Effector memory CD4-positive, alpha-beta T cell (primary cell): ENCODE measurements at places on chromosomes 4 and X.

- DNase-seq: no peak
Observed at GRCh38 chr4:93495346-93495745, 333.2 kb upstream of the ATOH1 start.

DNA sequence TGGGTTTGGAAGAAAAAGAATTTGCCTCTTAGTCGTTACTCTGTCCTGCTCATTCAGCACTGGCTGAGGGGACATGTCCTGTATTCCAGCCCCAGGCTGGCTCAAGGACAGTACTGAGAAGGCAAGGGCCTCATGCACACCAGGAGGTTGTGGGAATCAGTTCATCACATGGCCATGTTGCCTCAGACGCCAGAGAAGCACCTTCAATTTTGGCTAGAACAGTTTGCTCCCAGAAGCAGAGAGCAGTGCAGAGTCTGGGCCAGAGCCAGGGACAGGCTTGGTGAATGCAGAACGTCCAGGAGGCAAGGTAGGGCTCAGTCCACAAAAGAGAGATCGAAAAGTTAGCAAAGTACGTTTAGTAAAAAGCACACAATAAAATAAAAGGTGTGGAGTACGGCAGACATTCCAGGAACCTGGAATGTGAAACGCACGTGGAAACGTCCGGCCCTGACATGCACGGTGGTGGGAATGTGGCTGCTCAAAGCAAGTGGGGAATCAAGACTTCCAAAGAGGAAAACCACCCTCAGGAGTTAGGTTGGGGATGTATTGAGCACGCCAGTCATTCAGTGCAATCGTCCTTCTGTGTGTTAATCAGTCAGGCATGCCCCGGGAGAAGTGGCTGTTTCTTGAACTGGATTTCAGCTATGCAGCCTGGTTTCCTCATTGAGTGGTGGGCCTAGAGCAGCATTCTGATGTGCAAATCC, 1.2 kb upstream of the SLC2A9 start:
- DNase-seq: no peak

- no peak for DNase-seq
Observed at GRCh38 chr4:138671106-138671505, 344.5 kb upstream of the NOCT start.

GRCh38 chr4:118749347-118749988, 64.3 kb downstream of the METTL14 start:
- DNase-seq: no peak

DNA sequence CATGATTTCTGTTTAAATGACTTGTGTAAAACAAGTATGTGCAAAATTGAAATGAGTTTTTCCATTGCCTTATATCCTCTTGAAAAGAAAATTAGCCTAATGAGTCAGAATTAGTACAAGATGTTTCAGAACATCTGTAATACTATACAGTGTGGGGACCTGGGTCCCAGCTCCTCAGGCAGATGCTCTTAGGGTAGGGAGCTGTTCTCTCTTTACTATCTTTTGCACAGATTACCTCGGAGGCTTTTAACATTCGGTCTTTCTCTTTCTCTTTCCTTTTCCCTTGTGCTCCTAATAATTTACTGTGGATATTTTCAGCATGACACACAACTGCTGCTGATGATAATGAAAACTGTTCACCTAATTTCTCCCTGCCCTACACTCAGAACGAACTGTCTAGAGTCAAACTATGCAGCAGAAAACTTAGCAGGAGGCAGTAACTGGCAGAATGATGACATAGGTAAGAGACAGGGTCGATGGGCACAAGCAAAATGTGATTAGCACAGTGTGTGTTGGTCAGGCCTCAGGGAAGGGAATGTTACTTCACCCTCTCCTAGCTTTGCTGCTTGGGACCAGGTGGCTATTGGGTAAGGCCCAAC, 455.3 kb downstream of the PDHA2 start:
- DNase-seq: no peak

DNA sequence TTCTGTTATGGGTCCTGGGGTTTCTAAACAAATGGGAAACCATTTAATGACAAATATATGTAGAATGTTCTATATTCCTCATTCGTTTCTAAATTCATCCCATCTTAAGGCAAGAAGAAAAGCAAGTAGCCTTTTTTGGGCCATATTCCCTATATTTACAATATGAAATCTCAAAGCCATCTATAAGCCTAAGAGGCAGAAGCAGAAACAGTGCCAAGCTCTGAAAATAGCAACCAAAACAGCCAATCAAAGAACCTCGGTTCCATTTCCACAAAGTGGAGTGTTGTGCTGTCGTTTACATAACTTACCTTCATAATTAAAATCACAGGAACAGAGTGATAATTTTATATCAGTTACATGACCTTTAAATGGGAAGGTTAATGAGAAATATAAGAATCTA, 330.6 kb upstream of the GATB start:
- no peak for DNase-seq

- no peak for DNase-seq
Observed at GRCh38 chr4:36348403-36348938, 67.1 kb downstream of the DTHD1 start.

DNA sequence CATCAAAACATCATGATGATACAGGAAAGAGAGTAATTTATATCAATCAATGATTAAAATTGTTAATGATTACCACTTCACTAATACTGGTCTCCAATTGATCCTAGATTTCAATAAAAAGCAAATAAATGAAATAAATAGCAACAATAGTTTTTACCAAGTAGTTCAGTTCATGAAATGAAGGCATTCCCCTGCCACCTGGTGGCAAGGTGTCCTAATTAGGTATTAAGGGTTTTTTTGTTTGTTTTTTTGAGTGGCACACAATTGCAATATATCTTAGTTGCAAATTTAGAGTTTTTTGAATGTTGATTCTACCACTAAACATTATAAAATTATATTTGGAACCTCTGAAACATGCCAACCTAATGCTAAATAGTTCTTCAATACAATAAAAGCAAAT, 157.4 kb upstream of the PDE5A start:
- DNase-seq: no peak

- no peak for DNase-seq
Observed at GRCh38 chrX:43813898-43814297, 68.4 kb downstream of the MAOB start.

- DNase-seq: no peak
Observed at GRCh38 chr4:47526281-47526680, 41.2 kb downstream of the ATP10D start.

GRCh38 chr4:141463678-141464077, 172.7 kb upstream of the IL15 start:
- no peak for DNase-seq

- no peak for DNase-seq
Observed at GRCh38 chrX:111047575-111047974, 48.4 kb upstream of the PAK3 start.

GRCh38 chr4:33060674-33061542, 2340.7 kb downstream of the PCDH7 start:
- DNase-seq: no peak

- no peak for DNase-seq
Observed at GRCh38 chr4:48739560-48740019, 40.5 kb downstream of the FRYL start.

GRCh38 chr4:10524196-10524833, 67.1 kb upstream of the ZNF518B start:
- no peak for DNase-seq

DNA sequence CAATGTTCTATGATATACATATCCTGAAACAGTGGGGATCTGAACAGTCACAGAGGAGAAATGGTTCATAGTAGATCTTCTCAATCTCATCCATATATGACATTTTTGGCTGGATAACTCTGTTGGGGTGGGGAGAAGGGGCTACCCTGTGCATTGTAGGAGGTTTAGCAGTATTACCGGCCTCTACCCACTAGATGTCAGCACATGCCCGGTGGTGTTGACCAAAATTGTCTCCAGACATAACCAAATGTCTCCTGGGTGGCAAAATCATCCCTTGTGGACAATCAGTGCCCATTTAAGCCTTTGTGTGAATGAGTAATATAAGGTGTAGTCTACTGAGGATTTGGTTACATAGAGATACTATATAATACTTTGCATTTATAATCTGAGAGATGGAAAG, 89.9 kb downstream of the PLS3 start:
- no peak for DNase-seq

GRCh38 chrX:17295791-17296190, 79.2 kb upstream of the NHS start:
- no peak for DNase-seq

- DNase-seq: no peak
Observed at GRCh38 chrX:136041254-136041812, 56.1 kb downstream of the SLC9A6 start.

DNA sequence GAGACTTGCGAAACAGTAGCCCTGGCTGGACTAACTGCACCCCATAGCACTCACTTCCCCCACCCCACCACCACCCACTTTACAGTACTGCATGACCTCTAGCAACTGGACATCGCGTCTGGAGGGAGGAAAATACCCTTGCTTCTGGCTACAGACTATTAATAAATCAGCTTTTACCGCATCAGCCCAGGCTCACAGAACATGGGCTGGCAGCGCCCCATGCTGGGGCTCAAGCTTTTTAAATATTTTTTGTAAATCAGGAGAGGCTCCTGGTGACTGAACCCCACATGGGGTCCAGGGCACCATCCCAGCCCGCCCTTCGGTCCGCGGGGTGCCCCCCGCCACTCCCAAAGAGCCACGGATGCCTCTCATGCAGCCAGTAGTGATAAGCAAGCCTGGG, 2.7 kb downstream of the HS6ST2 start:
- DNase-seq: no peak

GRCh38 chr4:140057701-140058100, 96.3 kb downstream of the MAML3 start:
- DNase-seq: no peak

DNA sequence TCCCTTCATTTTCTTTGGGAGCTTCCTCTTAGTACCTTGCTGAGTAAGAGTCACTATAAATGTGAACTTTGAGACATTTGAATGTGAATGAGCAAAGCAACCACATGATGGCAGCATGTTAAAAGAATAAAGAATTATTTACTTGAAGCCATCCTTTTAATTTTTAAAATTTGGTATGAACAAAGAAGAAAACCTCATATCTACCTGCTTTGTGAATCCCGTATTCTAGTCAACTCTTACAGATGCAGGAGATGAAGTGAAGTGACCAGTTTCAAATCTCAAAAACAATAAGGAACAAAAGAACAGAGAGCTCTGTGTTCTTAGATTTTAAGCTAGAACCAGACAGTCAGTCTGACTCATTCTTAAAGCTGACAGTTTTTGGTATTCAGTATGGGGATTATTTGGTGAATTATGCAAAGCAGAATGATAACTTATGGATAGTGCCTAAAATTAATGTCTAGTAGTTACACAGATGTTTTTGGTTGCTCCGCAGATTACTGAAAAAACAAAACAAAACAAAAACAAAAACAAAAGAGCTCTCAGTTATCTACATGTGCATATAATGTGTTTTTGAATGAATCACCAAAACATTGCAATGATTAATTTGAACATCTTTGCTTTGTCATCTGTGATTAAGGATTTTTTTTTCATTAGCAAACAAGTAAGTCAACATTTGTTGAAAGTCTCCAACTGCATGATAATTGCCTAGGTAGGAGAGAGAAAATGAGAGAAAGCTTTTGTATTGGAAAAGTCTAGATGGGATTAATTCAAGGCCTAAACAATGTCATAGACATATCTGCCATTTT, 48.2 kb upstream of the H2AZ1 start:
- DNase-seq: no peak

DNA sequence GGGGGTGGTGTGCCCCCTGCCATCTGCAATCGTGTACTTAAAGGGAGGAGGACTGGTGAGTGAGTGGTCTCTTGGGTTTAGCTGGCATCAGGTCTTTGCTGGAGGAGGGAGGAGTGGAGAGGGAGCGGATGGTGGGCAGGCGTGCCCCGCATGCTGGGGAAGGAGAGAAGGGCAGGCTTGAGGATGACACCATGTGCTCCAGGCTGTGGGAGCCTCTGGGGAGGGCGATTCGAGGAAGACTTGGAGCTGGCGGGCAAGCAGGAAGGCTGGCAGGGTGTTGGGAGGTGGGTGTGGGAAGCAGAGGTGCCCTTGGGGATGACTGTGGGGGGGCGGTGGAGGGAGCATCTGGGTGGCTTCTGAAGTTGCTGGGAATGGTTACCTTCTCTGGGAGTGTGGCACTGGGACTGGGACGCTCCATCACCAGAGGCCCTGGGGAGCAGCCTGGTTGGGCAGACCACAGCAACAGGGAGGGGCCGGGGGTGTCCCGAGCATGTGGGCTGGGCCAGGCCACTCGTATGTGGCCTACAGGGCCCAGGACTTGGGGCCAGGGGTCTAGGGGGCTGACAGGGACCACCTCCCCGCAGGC, 30.8 kb upstream of the AFAP1 start:
- no peak for DNase-seq

DNA sequence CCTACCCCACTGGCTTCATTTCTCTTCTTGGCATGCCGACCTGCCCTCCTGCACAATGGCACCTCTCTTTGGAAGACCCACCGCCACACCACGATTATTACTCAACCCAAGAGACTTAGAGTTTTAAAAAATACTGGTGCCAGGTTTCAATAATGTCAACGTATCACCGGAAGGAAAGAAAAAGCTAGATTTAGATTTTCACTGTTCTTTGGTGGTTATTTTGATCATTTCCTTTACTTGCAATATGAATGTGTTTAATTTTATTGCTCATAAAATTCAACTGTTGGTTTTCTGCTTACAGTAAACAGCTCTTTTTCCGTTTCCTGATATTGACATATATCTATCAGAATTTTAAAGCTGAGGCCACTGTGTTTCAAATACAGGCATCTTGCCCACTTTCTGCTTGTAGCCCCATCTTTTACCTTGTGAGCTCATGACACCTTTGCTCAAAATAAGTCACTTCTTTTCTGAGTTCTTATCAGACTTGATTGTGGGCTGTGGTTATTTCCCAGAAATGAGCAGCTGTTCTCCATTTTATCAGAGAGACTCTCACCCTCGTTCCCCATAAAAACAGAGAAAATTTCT, 439.1 kb downstream of the INPP4B start:
- no peak for DNase-seq

GRCh38 chr4:110641218-110641617, 18.3 kb upstream of the PITX2 start:
- DNase-seq: no peak

- DNase-seq: no peak
Observed at GRCh38 chr4:7427831-7428260, 6.9 kb downstream of the PSAPL1 start.

GRCh38 chr4:38069271-38069760, 109.1 kb downstream of the PTTG2 start:
- no peak for DNase-seq

- no peak for DNase-seq
Observed at GRCh38 chrX:68677998-68678397, 30.5 kb downstream of the STARD8 start.

DNA sequence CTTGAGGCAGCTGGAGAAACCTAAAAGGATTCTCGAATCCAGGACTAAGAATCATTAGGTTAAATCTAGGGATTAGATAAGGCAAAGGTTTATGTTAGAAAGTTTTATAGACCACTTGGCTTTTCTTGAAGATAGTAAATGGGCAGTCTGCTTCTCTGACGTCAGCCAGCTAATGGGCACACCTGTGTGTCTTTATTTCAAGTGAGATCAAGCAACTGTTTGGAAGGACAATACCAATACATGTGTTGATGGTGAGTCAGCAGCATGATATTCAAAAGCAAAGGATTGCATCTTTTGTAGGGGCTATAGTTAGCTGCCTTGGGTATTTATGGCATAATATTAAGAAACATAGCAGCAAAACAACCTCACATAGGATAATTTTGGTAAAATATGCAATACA, 46.5 kb upstream of the GRPR start:
- DNase-seq: no peak
